ENCODE measurements at places on chromosomes 6 and 20. TPM values are rescaled to one million over a fixed set of nuclear protein-coding genes. Genes with fewer than 3 reads are reported as not detected.

GRCh38 chr6:14118446-14118845 lies 874 bp downstream of the CD83 start:
- DNase-seq = no peak

- no peak for DNase-seq
Measured at GRCh38 chr6:92050216-92050615, 1369.1 kb downstream of the EPHA7 start.

DNA sequence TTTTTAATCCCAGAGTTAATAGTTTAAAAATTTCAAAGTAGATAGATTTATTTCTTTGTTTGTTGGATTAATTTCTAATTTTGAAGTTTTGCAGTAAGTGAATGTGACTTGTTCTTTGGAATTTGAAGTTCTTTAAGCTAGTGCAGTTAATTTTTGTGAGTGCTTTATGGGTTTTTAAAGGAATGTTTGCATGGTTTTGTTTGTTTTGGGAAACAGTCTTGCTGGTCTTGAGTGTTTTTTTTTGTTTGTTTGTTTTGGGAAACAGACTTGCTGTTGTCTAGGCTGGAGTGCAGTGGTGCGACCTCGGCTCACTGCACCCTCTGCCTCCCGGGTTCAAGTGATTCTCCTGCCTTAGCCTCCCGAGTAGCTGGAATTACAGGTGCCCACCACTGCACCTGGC lies 9.5 kb downstream of the PANK2 start:
- no peak for DNase-seq

- no peak for DNase-seq
Measured at GRCh38 chr6:162203287-162203686, 524.3 kb downstream of the PRKN start.

GRCh38 chr6:3789018-3789895 lies 37.7 kb upstream of the PXDC1 start:
- DNase-seq = no peak

The DACT2 gene
- total RNA-seq = not detected

The F13A1 gene
- total RNA-seq = 757 TPM

The MYT1 gene
- not detected for total RNA-seq

The NOTCH4 gene
- total RNA-seq = 0.53 TPM

The ADGB gene
- not detected for total RNA-seq

The ACTL10 gene
- total RNA-seq = not detected
